ENCODE measurements at places on chromosomes 5 and 9.
A peak's percentile ranks its signal among the peaks of the same experiment; 100 is the strongest.

- DNase-seq = no peak
These were observed 334.0 kb upstream of the PTPRD start for GRCh38 chr9:10946676-10947410.

- DNase-seq = peak; percentile 10
These were observed 784.6 kb upstream of the NUDT12 start for GRCh38 chr5:104347119-104347708.

- DNase-seq = peak; percentile 4
These were observed 77.7 kb upstream of the ADAMTSL1 start for GRCh38 chr9:18396102-18396728.

- no peak for DNase-seq
These were observed 33.7 kb downstream of the USP20 start for GRCh38 chr9:129868872-129869486.

DNA sequence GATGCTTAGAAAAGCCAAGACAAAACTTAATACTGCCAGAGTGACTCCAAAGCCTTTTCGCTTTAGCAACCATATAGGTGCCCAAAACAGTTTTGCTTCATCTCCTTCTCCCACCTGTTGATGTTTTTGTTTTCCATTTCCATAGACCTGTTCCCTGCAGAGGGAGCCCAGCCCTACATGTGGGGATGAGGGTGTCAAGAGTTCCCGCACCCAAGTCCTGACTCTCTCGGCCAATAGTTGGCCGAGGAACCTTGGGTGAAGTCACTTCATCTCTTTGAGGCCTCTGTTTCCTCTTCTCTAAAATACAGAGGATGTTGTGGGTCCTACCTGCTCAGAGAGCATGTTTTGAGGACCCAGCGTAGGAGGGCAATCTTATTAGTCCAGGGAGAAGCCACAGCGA lies 38.5 kb upstream of the LCP2 start:
- DNase-seq = no peak

DNA sequence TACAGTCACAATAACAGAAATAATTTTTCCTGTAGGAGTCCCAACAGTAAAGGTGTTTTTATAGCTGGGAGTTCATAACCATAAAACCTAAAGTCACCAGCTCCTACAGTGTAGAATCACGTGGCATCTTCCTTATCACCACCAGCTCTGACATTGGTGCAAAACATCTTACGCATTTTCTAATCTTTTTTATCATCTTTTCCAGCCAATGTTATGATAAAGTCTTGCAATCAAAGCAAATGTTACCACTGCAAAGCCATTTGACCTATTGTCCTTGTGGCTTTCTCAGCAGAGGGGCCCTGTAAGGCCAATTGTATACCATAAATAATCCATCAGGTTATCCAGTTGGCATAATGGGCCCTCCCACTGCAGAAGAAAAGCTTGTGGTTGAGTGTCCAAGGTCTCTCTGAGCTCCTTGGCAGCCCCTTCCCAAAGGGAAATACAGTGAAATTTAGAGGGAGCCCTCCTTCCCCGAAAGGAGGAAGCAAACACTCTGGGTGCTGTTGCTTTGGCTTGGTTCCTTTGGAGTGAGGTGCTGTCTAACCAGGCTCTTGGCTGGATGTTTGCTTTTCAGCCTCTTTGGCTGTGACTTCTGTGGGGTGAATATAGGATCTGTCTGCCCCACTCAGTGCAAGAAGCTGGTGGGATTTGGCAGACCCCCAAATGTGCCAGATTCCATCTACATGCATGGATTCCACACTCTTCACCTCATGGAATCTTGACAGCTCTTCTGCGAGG lies 29.3 kb upstream of the CPEB4 start:
- no peak for DNase-seq

- DNase-seq = peak; percentile 67
These were observed 351 bp downstream of the TRIO start for GRCh38 chr5:14143546-14143840.

DNA sequence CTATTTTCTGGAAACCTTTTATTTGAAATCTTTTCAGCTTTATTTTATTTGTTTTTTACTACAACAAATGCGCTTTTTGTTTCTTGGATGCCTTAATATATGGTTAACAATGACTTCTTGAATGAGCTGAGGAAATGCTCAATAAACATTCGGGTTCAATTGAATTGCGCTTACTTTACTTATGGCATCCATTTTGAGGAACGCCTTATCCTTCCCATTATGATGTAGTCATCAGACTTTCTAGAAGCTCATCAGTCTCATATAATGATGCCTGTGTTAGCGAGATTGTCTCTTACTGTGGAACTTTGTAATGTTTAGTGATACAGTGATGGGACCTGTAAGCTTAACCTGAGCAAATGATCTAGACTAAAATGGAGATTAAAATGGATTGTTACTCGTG lies 916 bp downstream of the SHLD3 start:
- DNase-seq = no peak

DNA sequence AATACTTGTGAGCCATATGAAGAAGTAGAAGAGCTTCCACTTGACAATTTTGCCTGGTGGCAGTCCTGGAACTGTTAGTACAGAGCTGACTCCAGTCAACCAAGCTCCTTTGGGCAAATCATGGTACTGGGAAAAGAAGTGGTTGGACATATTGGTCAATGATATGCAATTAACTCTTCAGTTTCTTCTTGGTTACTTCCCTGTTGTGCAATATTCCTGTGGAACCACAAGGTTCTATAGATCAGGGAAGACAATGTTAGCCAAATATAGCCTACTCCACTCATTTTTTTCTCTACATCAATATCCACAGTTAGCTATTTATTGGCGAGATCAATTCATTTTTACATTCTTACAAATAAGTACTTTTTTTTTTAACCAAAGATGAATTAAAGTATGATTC lies 14.4 kb upstream of the GDA start:
- DNase-seq = no peak

DNA sequence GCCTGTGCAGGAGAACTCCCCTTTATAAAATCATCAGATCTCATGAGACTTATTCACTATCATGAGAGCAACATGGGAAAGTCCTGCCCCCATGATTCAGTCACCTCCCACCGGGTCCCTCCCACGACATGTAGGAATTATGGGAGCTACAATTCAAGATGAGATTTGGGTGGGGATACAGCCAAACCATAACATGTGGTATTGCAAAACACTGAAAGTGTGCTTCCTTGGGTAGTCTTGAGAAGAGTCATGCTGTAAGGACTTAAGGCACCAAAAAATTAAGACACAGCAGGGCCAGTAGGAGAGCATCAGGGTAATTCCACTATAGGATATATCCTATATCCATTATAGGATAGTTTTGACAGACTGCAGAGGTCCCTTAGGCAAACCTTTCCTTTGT lies 29.4 kb upstream of the GDNF start:
- DNase-seq = no peak

DNA sequence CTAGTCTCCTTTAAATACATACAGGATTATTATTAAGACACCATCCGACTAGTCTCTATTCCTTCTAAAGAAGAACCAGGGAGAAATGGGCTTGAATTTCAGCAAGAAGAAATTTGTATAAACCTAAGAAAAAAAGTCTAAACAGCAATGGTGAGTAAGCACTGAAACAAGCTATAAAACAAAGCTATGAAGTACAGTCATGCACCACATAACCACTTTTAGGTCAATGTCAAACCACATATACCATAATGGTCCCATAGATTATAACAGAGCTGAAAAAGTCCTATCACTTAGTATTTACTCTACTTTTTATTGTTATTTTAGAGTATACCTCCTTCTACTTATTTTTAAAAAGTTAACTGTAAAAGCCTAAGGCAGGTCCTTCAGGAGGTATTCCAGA lies 102.0 kb upstream of the NFIB start:
- DNase-seq = no peak

- DNase-seq = no peak
These were observed 27.7 kb downstream of the AUH start for GRCh38 chr9:91334053-91334452.

- DNase-seq = no peak
These were observed 4.3 kb downstream of the MCTP1 start for GRCh38 chr5:95280401-95281095.

DNA sequence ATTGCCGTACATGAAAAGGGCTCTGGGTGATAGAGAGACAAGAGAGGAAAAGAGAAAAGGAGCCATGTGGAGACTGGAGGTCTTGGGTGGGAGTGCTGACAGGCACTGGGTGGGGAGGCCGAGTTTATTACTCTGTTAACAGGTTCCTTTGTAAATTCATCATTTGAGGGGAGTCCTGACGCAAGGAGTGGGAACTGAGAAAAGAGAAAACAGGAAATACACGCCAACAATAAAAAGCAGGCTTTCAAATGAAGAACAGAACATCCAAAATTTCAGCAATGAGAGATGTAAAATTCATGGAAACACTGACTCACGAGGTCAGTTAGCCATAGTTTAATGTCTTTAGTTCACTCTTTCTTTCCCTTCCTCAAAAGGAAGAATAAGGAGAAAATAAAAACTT lies 342.8 kb downstream of the TMEM167A start:
- DNase-seq = no peak

GRCh38 chr9:96150324-96151227 lies 151.4 kb downstream of the HSD17B3 start:
- DNase-seq = no peak

DNA sequence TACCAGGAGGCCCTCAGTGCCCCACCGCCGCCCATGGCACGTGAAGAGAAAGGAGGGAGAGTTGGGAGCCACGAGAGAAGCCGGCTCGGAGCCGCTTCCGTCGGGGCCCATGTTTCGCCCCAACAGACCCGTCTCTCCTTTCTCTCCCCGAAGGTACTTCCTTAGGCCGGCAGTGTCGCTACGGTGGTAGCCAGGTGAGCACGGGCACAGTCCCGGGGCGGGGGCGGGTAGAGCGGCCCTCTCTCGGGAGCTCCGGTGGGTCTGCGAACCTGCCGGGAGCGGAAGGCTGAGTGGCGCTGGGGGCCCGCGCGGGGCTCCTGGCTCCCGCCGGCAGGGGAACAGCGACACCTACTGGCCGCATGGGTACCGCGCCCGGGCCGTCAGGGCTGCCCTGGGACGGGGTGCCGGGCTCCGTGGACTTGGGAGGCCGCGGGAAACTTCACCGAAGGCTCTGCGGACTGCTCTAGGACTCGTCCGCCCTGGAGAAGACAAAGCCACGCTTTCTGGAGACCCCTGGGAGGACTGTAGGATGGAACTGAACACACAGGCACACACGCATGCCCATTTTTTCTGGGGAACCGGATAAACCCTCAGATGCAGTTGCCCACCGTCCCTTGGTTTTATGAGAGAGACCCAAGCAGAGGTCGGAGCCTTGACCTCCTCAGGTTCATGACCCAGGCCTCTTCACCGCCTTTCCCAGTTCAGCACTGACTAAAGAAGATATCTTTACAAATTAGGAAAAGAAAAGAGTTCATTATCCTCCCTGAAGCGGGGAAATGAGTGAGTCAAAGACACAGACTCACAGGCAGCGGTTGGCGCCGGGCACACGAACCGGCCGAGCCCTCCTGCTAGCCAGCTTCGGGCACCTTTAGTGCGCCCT lies 202.5 kb downstream of the MEF2C start:
- peak; percentile 88 for DNase-seq

- DNase-seq = no peak
These were observed 75.8 kb upstream of the PCAT7 start for GRCh38 chr9:94478755-94479730.

GRCh38 chr5:40307920-40308319 lies 371.8 kb upstream of the PTGER4 start:
- no peak for DNase-seq

Data from neural progenitor cell (in vitro differentiated cells).